ENCODE measurements at places on chromosomes 13 and 19.

DNA sequence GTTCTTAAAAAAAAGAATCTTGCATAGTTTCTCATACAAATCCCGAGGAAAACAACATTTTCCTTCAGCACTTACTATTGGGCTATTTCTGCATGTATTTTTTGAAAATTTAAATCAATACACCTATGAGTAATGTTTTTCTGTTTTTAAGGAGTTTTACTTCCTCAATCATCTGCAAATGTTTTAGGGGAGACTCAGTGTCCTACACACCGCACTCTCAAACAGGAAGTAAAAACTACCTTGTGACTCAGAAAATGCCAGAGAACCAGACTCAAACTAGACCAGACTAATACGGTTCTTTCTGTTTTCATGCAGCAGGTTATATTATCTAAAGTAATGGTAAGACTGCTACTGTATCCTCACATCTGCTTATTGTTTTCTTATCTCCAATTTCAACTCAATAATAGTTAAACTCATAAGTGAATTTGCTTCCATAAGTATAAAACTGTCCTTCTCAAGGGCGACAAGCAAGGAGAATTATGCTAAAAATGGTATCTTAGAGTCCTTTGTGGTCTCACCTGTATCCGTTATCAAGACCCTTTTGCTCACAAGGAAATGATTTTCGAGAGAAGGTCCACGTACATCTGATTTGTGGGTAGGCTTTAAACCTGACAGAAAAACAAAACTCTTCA is 52.5 kb downstream of the FLT3 start:
- H3K36me3 ChIP-seq, result no peaks in the 10 kb centered on the region
- H3K4me3 ChIP-seq, result peak overlapping the region; percentile 17
- H3K27me3 ChIP-seq, result no peaks in the 10 kb centered on the region
- H3K4me1 ChIP-seq, result peaks cover 18% of the 10 kb centered on the region

- H3K36me3 ChIP-seq, result no peaks in the 10 kb centered on the region
- H3K27me3 ChIP-seq, result no peaks in the 10 kb centered on the region
- no peak for DNase-seq
Observed at GRCh38 chr19:51439021-51439465, 19.2 kb downstream of the SIGLEC8 start.

GRCh38 chr19:976476-976875 is 7.7 kb upstream of the WDR18 start:
- DNase-seq, result no peak
- H3K36me3 ChIP-seq, result no peaks in the 10 kb centered on the region
- H3K27me3 ChIP-seq, result no peaks in the 10 kb centered on the region

DNA sequence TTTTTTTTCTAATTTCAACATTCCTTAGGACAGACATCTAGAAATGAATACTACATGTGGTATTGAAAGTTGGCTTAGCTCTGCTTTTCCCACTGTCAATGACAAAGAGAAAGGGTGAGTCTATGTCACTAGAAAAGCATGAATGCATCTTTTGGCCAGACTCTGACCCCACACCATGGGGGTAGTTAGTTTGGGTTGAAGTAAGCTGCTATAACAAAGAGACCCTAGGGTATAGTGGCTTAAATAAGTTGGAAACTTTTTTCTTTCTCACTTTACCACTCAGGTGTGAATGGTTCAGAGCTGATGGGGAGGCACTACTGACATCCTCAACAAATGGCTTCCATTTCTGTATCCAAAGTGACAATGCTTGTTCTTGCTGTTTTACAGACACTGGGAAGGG is 161.5 kb downstream of the DLEU7 start:
- H3K27ac ChIP-seq, result no peak overlapping the region
- no peak overlapping the region for H3K4me3 ChIP-seq
- H3K27me3 ChIP-seq, result no peaks in the 10 kb centered on the region
- H3K4me1 ChIP-seq, result no peaks in the 10 kb centered on the region

- no peaks in the 10 kb centered on the region for H3K27me3 ChIP-seq
- no peak overlapping the region for H3K4me3 ChIP-seq
- no peaks in the 10 kb centered on the region for H3K36me3 ChIP-seq
- no peak for DNase-seq
- H3K4me1 ChIP-seq, result no peaks in the 10 kb centered on the region
Observed at GRCh38 chr13:105979131-105980011, 556.1 kb downstream of the EFNB2 start.

DNA sequence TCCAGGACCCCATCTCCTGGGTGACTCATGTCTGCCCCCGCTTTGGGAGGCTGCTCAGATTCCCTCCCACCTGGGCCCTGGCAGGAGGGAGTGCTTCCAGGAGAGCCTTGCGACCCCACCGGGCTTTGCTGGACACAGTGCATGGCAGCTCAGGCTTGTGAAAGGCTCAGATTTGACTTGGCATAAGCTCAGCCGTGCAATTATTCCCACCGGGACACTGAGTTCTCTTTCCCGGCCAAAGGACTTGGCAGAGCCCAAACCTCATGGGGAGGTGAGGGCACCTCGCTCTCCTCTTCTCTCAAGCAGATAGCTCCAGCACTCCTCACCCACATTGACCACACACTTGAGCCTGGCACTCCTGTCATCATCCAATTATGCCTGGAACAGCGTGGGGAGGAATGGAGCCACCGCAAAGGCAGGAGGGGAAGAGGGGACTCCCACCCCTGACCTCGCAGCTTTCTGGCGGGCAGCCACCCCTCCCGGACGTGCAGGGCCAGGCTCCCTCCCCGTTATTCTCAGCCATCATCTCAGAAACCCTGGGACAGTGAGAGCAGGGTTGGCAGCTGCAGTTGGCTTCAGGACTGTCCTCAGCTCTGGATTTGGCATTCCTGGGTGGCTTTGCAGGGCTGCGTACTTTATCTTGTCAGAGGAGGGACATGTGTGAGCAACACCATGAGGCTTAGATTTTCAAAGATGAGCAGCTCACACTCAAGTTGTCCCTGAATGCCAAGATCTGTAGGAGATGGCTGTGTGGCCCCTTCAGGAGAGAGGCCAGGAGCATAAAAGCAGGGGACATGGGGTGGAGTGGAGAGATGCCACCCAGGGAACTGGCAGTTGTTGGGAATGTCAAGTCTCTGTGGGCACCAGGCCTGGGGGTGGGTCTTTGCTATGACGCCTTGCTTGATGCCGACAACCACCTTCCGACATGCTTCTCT is 306.2 kb downstream of the TEX29 start:
- no peak overlapping the region for H3K4me3 ChIP-seq
- H3K27me3 ChIP-seq, result no peaks in the 10 kb centered on the region
- no peak for DNase-seq

GRCh38 chr13:50365408-50366391 is 350.5 kb downstream of the KCNRG start:
- H3K4me3 ChIP-seq, result 0 out of 2 replicates have a peak overlapping the region, but pooled peaks have one; percentile 12
- DNase-seq, result peak; percentile 91
- no peaks in the 10 kb centered on the region for H3K36me3 ChIP-seq
- no peaks in the 10 kb centered on the region for H3K27me3 ChIP-seq

GRCh38 chr13:52954838-52955237 is 73.8 kb upstream of the OLFM4 start:
- no peak overlapping the region for H3K27ac ChIP-seq
- H3K4me3 ChIP-seq, result no peak overlapping the region
- H3K27me3 ChIP-seq, result no peaks in the 10 kb centered on the region

DNA sequence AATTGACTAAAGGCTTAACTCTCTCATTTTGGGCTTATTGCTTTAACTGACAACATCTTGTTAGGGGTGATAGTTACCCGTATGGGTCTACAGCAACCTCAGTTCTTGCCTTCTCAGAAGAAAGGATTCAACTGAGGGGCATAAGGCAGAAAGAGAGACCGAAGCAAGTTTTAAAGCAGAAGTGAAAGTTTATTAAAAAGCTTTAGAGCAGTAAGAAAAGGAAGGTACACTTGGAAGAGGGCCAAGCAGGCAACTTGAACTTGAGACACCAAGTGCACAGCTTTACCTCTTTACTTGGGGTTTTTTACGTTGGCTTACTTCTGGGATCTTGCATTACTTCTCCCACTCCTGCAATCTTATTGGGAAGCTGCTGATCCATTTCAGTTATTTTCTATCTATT is 246.9 kb upstream of the PRR20A start:
- H3K27ac ChIP-seq, result no peak overlapping the region
- DNase-seq, result no peak
- H3K27me3 ChIP-seq, result no peaks in the 10 kb centered on the region
- no peak overlapping the region for H3K4me3 ChIP-seq

Data from MM.1S (cell line).